ENCODE measurements at places on chromosomes 5 and 9.

DNA sequence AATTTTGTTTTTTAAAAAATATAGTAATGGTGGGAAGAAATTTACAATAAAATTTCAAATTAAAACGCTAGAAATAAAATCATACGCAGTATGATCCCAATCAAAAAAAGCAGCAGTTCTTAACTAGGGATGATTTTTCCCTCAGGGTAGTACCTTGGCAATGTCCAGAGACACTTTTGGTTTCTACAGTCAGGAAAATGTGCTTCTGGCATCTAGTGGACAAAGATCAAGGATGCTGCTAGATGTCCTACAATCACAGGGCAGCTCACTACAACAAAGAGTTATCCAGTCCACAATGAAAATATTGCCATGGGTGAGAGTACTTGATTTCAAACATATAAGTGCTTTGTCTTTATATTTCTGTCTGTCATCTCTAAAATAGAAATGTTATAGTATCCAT, 400.2 kb upstream of the SGCD start:
- no peak for DNase-seq

GRCh38 chr9:114450181-114450580, 55.1 kb downstream of the WHRN start:
- DNase-seq: no peak

DNA sequence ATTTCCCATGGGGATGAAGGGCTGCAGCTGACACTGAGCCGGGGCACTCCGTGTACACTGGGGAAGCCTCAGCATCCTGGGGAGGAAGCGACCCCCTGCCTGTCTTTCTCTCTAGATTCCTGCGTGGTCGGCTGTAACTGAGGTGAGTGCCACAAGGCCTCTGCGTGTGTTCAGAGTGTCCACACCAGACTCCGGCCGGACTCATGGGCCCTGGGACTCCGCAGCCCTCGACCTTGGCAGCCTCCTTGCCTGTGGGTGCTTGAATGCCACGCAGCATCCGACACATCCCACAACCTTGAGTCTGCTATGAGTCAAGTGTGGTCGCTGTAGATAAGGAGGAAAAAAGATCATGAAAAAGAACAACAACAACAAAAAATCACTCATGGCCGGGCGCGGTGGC, 23.4 kb downstream of the PAEP start:
- DNase-seq: no peak

DNA sequence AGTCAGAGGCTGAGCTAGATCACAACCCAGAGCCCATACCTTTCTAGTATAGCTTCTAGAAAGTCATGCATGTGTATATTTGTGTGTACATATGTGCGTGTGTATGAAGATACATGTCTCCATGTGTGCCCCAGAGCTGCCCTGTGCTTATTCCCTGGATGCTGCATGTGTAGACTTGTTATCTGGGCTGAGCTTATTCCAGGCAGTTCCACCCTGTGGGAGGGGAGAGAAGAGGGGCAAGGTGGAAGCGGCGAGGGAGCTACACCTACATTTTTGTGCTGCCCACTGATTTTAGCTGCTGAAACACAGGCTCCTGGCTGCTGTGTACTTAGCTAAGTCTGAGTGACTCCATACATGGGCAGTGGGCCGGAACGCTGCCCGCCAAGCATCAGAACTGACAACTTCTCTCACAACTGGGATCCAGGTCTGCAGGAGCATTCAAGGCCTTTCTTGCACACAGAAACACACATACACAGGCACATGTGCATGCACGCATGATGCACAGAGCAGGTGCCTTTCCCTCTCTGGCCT, 38.0 kb upstream of the XPA start:
- DNase-seq: no peak

DNA sequence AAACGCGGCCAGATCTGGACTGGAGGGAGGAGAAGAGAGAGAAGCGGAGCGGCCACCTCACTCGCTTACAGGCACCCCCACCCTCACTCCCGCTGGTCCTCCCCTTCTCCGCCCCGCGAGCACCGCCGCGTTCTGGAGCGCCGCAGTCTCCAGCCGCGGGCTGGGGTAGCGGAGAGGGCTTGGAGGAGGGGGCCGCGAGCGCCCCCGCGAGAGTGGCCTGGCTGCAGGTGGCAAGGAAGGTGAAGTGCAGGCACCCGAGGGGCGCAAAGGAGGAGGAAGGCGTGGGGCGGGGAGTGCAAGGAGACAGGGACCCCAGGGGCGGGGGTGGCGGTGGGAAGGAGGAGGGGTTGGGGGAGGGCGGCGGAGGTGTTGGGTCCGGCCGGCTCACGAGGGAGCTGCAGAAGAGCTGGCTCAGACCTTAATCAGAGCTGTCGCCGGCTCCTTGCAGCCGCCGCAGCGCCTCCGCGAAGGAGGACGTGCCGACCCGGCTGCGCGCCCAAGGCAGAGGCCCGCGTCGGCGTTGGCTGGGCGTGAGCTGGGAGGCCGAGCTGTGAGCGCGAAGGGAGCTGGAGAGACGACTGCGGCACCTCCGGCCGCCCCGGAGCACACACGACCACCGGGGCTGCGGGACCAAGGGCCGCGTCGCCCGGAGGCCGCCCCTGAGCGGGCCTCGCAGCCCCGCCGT, at the start of gene DMRT3:
TSS of gene DMRT3 (plus strand) at position 398 of the 685 bp plus-strand sequence. CDS start 347 bp downstream, outside the sequence.
- peak; percentile 81 for DNase-seq

- DNase-seq: no peak
Measured at GRCh38 chr9:126515001-126515872, 98.5 kb upstream of the LMX1B start.

DNA sequence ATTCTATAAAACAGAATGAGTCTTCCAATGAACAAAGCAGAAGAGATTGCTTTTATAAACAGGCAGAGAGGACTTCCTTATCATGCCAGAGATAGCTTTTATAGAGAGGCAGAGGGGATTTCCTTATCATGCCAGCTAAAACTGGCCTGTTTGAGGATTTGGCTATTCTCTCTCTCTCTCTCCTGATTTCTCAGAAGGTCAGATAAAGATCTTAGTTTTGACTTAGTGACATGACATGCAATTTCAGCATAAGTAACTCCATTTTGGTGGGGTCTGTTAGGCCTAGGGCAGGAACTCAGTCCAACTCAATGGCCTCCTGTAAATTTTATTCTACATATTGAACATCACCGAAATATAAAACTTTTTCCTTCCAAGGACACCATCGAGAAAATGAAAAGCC, 31.5 kb upstream of the DENND4C start:
- no peak for DNase-seq
